ENCODE measurements at places on chromosomes 3 and 15.

DNA sequence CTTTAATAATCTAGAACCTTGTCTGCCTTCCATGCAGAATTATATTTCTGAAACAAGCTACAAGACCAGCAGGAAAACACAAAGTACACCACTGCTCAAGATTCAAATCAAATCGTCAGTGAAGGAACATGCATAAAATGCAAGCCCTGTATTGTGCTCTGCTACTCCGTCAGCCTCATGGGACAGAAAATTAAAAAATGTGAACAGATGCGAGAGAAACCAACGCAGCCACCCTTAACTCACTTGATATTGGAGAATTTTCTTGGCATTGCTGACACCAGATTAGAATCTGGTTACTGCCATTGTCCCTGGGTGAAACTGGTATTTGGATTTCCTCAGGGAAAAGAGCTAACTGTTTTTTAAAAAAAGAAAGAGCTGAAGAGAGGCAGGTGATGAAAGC is 23.6 kb downstream of the ANXA2 start:
- DNase-seq = no peak

DNA sequence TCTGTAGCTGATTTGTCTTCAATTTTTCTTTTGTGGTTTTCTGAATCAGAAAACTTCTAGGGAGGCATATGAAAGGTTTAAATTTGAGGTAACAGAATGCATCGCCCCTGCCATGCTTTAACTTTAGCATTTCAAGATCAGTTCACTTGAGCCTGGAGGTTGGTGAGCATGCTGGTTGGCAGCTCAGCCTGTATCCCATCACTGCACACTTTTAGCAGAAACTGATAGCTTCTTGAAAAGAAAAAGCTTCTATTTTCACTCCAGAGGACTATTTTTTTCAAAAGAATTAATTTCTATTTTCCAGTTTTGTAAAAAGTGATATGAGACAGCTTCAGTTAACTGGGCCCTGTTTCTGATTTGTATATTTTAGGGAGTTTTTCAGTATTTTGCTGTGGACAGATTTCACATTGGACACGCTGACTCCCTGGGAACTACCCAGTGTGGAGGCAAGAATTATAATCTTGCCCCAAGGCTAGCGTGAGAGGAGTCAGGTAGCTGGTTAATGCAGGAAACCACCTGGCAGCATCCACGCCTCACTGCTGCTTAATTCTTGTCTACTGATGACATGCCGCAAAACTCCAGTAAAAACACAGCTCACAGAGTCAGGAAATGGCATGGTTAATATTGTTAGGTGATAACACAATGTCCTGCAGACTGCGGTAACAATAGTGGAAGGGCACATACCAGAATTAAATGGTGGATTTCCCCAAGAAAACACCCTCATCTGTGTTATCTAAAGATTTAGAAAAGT is 71.4 kb downstream of the DUT start:
- DNase-seq = no peak

DNA sequence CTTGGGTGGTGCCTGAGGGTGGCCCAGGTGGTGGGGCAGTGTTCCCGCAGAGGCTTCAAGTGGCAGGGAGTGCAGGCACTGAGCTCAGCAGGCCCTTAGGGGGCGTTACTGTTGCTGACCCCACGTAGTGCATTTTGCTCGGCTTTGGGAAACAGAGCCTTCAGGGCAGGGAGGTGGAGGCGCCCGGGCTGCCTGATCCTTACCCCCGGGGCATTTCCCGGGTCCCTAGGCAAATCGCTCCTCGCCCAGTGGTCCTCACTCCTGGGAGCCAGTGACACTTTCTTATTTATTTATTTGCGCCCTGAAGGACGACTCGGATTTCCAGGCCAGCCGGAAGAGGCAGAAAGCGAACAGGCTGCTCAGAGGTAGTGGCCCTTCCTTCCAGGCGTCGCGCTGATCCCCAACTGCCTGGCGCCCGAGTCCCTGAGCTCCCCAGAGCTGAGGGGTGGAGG is 10.1 kb upstream of the FOXB1 start:
- no peak for DNase-seq

GRCh38 chr3:143330296-143330868 is 210.8 kb downstream of the CHST2 start:
- no peak for DNase-seq

DNA sequence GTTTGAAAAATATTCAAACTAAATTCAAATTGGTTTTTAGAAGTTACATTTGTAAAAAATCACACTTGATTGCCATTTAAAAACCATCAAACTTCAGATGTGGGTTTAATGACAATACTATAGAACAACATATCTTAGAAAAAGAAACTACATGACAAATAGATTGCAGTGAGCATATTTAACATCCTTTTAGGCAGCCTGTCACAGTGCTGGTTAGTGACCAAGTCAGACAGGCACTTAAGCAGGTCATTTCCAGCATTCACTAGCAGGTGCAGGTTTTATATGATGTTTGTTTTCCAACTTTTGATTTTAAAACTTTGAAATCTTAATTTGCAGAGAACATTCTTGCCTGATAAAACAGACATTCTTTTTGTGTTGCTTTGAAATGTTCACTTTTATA is 115.7 kb downstream of the MBNL1 start:
- DNase-seq = no peak
